ENCODE measurements at places on chromosomes 12 and 14. TPM values are rescaled to one million over a fixed set of nuclear protein-coding genes. Genes with fewer than 3 reads are reported as not detected.

DNA sequence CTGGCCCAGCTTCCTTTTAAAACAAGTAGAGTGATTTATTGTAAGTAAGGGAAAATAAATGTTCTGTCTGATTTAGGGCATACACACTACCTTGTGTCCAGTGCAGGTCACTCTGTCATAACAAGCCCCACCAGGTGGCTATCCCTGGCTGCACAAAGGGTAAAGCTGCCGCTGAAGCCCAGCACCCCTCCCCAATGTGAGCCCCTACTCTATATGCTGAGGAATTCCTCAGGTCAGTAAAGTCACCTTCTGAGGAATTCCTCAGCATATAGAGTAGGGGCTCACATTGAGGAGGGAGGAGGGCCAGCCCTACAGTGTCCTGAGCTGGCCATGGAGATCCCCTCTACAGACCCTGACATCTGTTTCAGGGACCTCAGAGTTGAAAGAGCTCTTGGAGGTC, 67.2 kb downstream of the TBC1D30 start:
- H3K4me1 ChIP-seq = no peaks in the 10 kb centered on the region
- H3K27ac ChIP-seq = no peak overlapping the region
- no peak overlapping the region for H3K4me3 ChIP-seq
- H3K27me3 ChIP-seq = no peaks in the 10 kb centered on the region
- H3K36me3 ChIP-seq = no peaks in the 10 kb centered on the region

DNA sequence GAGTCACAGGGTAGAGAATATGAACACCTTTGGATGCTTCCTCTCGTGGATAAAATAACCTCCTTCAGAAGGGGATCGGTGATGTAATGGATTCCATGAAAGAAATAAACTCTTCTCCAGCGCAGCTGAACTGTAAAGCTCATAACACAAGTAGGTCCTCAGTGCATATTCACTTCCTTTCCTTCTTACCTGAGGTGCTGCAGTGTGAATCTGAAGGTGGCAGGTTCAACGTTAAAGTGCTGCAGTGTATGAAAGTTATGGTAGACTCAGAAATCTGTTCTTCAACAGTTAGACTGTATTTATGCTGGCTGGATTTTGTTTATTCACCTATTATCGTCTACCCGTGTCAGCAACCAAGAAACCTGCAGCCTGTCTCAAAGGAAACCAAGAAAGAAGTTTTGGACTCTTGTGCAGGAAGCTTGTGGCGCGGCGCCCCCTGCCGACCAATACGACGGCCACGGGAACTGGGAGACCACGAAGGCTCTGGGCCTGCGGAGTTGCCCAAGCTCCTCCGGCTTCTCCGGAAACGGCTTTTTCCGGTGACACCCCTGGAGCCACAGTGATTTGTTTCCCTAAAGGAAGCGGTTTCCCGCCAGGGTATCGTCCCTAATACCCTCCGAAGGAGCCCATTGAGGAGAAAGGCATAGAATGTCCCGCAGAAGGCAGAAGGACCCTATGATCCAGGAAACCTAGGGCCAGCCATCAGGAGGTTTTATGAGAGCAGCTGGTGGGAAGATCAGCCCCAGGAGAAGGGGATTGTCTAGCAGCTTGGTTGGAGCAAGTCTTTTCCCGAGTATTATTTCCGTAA, 17.6 kb upstream of the RNASE3 start:
- no peak overlapping the region for H3K4me3 ChIP-seq
- no peaks in the 10 kb centered on the region for H3K36me3 ChIP-seq
- H3K27ac ChIP-seq = no peak overlapping the region
- H3K27me3 ChIP-seq = no peaks in the 10 kb centered on the region

- no peak for DNase-seq
- no peaks in the 10 kb centered on the region for H3K36me3 ChIP-seq
- no peak overlapping the region for H3K4me3 ChIP-seq
Observed at GRCh38 chr12:3205742-3206519, 128.8 kb downstream of the TSPAN9 start.

- no peak overlapping the region for H3K4me3 ChIP-seq
- H3K27me3 ChIP-seq = no peaks in the 10 kb centered on the region
- H3K4me1 ChIP-seq = no peaks in the 10 kb centered on the region
- DNase-seq = no peak
- no peaks in the 10 kb centered on the region for H3K36me3 ChIP-seq
Observed at GRCh38 chr12:9363145-9363544, 154.9 kb upstream of the PZP start.

DNA sequence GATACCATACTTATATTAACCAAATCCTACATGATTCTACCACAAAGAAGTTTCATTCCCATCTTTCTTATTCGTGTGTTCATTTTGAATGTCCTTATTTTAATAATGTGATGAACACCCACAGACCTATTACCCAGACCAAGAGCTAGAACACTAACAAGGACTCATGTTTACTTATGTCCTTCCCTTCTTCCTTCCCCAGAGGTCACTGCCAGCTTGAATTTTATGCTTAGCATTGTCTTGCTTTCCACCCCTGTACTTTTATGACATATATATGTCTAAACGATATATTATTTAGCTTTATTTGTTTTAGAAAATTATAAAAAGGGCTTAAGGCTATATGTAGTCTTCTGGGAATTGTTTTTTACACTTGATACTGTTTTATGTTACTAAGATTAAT, 238.6 kb downstream of the LRIG3 start:
- no peaks in the 10 kb centered on the region for H3K27me3 ChIP-seq
- no peaks in the 10 kb centered on the region for H3K4me1 ChIP-seq
- no peak overlapping the region for H3K27ac ChIP-seq
- no peak overlapping the region for H3K4me3 ChIP-seq
- DNase-seq = no peak

GRCh38 chr12:45343269-45344051, 127.6 kb downstream of the ANO6 start:
- no peaks in the 10 kb centered on the region for H3K36me3 ChIP-seq
- DNase-seq = no peak
- no peaks in the 10 kb centered on the region for H3K27me3 ChIP-seq
- no peak overlapping the region for H3K4me3 ChIP-seq

- H3K4me3 ChIP-seq = no peak overlapping the region
- DNase-seq = peak; percentile 85
- H3K27me3 ChIP-seq = peaks cover 28% of the 10 kb centered on the region
- H3K4me1 ChIP-seq = peaks cover 16% of the 10 kb centered on the region
- no peak overlapping the region for H3K27ac ChIP-seq
Observed at GRCh38 chr12:54220092-54220557, 31.3 kb upstream of the SMUG1 start.

DNA sequence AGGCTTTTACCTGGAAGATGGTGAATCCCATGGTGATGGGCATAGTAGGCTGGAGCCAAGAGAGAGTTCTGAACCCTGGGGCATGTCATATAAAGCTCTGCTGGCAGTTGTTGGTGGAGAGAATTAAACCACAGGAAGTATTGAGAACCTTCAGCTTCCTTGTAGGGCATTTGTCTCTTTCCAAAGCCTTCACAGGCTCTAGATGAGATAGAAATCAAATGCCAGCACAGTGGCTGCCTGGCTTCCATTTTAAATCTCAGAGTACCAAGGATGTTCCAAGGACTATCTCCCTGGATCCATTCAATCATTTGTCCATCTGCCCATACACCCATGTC, 369.6 kb downstream of the DPF3 start:
- no peaks in the 10 kb centered on the region for H3K27me3 ChIP-seq

PPP1R1A gene
- 1.2 TPM for polyA plus RNA-seq

NELL2 gene
- 0.69 TPM for polyA plus RNA-seq

KCNC2 gene
- not detected for polyA plus RNA-seq

Measured in sigmoid colon (tissue), 7 donors.